Activated CD4-positive, alpha-beta T cell treated with anti-CD3 and anti-CD28 coated beads, Interleukin-2, Interleukin-6, amounts not matched to agents 100 ng/mL and 50 ng/mL, durations not matched to agents 16 hours and 8 hours (primary cell): ENCODE measurements at places on chromosomes 6 and 20.
A peak's percentile ranks its signal among the peaks of the same experiment; 100 is the strongest.

DNA sequence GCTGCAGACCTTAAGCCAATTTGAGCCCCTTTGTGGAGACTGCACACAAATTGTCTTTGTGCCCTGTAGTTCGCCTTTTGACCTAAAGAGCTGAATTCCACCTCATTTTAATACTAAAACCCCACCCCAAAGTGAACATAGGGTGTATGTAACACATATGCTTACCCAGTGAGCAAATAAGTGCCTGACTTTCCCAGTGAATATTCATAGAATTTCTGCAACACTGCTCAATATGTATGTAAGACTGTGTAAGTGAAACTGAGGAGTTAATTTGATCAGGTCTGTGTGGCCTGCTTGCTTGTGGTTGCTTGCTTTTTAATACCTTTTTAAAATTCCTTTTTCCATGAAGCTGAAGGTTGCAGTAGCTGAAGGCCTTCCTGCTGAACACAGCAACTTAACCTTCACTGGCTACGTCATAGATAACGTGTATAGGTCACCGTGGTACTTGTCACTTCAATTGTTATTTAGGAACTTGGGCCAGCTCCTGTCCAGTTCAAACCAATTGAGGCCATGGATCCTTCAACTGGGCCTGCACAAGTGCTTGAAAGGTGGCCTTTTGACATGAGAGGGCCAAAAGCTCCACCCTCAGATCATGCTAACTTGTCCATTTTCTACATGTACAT, 131.7 kb upstream of the BTBD3 start:
- no peak for DNase-seq

DNA sequence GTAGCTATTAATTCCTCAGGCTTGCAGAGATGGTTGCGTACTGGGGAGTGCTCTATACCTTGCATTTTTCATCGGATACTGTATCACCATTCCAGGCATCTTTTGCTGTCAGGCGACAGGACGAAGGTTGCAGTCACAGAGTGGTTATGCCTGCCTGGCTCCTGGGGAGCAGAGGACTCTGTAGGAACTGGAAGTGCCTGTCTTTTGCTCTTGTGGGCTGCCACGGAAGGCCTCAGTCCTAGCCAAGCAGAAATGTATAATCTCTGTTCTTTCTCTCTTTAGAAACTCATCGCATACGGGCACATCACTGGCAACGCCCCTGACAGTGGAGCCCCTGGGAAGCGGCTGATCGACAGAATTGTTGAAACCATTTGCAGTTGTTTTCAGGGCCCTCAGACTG, 29.5 kb downstream of the ARFGEF2 start:
- DNase-seq, result no peak

- DNase-seq, result no peak
Measured at GRCh38 chr20:32829311-32830005, 9.7 kb downstream of the MAPRE1 start.

DNA sequence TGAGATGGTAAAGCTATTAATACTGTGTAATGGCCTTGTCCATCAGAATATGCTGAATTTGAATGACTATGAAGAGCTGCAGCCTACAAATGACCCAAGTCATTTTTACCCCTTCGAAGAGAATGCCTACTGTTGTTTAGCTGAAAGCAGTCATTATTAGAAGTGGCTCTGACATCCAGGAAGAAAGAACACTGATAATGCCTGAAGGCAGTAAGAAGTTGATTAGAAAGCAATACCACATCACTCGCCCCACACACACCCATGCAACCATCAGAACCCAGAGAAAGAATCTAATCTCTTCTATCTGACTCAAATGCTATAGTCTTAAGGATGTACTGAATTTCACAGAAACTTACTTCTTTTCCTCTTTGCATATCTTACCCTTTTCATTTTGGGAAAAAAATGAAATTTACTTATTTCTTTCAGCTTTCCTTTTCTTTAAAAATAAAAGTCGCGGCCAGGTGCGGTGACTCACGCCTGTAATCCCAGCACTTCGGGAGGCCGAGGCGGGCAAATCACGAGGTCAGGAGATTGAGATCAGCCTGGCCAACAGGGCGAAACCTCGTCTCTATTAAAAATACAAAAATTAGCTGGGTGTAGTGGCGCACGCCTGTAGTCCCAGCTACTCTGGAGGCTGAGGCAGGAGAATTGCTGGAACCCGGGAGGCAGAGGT, 61.0 kb downstream of the ARHGAP18 start:
- no peak for DNase-seq

- DNase-seq, result peak; percentile 90
Measured at GRCh38 chr6:27237089-27237803, 10.3 kb upstream of the PRSS16 start.

DNA sequence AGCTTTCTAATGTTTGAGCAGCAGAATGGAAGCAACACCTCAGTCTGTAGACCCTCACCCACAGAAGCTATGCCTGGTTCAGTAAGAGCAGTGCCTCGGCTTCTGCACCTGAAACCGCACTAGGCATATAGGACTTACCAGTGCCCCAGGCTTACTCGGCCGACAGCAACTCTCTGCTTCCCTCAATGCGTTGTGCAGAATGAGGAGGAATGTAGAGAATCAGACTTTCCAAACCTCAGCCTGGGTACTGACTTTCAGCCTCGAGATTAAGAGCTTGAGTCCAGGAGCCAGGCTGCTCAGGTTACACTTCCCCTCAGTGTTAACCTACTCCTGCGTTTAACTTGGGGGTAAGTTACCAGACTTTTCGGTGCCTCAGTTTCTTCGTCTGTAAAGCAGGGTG, 8.6 kb downstream of the EYA2 start:
- no peak for DNase-seq

DNA sequence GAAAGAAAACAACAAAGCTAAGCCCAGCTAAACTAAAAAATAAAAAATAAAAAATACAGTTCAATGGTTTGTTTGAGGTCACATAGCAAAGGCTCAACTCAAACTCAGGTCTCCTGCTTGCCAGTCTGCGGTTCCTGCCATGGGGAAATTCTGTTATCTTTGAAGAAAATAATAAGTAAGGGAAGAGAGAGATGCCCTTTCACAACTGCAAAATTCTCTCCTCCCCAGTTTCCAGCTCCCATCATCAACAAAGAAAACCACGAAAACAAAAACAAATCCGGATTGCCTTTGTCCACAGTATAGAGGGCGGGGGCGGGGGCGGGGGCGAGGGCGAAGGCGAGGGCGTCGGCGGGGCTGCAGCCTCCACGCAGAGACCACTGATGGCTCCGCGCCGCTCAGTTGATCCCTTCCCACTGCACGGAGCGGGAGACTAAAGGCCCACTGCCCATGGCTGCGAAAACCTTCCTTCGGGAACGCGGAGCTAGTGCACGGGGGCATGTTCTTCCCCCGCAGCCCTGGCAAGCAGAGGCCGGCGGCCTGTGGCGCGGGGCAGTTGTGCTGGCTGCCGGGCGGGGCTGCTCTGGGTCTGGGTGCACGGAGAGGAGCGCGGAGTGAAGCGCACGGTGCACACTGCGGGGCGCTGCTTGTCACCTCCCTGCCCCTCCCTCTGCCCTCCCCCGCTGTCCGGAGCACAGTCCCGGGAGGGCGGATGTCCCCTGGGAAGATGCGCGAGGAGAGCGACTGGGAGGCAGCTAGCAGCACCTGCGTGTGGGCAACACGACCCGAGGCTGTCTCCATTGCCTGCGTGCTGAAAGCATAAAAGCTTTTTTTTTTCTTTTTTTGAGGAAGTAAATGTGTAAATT, 54.1 kb upstream of the TPD52L1 start:
- DNase-seq, result peak; percentile 25

DNA sequence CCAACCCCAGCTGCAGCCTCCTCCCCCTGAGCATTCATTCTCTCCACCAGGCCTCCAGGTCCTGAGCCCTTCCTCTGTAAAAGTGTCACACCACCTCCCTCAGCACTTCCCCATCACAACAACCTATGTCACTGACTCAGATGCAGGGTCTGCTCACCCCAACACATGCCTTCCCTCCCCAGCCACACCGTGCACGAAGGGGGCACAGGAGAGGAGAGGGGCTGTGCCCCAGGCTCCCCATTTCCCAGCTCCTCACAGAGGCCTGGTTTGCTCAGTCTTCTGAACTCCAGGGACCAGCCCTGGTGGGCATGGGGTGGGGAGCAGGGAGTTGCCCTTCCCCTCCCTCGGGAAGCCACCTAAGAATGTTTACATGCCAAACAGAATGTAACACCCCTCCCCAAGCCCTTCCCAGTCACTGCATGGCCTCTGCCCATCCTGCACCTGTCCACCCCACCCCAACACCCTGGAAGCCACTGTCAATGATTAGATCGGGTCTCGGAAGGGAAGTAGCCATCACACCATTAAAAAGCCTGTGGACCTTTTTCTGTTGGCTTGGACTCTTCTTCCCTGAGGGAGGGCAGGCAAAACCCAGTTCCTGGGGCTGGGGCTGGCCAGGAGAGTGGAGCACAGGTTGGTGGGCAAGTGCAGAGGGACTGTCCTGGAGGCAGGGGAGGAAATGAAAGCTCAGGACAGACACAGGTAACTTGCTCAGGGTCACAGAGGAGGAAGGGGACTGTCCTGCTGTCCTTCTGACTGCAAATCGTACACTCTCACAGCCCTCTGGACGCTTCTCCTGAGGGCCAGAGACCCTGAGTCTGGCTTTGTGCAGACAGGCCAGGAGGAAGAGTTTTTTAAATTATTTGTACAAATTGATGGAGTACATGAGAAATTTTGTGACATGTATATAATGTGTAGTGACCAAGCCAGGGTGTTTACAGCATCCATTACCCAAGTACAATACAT, 10.1 kb upstream of the SLC22A7 start:
- DNase-seq, result no peak

GRCh38 chr20:2084703-2085102, 16.9 kb upstream of the STK35 start:
- no peak for DNase-seq

- DNase-seq, result no peak
Measured at GRCh38 chr6:39476670-39477069, 154.2 kb upstream of the KCNK16 start.

DNA sequence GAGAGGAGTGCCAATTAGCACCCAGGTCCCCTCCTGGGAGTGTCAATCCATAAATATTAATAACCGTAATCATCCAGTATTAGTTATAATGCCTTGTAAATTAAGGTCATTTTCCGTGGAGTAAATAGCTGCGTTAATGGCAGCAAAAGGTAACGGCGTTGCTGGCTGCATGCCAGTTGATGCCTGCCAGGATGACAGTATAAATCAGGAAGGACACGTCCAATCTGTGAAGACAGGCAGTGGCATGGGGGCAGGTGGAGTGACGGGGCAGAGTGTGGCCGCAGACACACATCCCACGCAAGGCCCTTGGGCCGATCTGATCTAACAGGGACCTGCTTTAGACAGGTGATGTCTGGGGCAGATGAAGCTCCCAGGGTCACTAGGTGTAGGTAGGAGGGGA, 49.1 kb downstream of the KCNB1 start:
- DNase-seq, result no peak

DNA sequence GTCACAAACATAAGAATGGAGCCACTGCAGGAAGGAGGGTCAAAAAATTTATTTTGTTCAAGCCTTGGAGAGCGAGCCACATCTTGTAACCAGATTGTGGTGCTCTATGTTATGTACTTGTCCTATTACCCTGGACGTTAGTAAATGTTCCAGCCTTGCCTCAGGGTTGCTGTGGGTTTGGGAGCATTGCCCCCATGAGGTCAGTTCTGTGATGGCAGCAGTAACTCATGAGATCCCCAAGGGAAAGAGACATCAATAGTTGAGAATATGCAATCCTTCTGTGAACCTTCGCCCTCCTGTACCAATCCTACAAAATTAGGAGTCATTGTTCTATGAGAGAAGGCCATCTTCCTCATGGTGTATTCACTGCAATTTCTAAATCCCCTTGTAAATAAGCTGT, 16.4 kb upstream of the CFAP206 start:
- peak; percentile 4 for DNase-seq

GRCh38 chr6:39402239-39402751, 79.8 kb upstream of the KCNK16 start:
- no peak for DNase-seq

DNA sequence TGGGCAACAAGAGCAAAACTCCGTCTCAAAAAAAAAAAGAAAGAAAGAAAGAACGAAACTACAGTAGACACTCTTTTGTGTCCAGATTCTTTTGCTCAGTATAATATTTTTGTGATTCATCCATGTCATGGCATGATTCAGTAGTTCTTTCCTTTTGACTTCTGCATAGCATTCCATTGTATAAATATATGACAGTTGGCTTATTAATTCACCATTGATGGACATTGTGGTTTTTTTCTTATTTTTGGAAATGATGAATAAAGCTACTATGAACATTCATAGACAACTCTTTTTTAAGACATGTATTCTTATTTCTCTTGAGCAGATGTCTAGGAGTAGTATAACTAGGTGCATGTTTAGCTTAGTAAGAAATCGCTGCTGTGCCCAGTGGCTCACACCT, 10.3 kb upstream of the IER3 start:
- DNase-seq, result no peak

- no peak for DNase-seq
Measured at GRCh38 chr6:121504227-121504626, 68.8 kb downstream of the GJA1 start.

DNA sequence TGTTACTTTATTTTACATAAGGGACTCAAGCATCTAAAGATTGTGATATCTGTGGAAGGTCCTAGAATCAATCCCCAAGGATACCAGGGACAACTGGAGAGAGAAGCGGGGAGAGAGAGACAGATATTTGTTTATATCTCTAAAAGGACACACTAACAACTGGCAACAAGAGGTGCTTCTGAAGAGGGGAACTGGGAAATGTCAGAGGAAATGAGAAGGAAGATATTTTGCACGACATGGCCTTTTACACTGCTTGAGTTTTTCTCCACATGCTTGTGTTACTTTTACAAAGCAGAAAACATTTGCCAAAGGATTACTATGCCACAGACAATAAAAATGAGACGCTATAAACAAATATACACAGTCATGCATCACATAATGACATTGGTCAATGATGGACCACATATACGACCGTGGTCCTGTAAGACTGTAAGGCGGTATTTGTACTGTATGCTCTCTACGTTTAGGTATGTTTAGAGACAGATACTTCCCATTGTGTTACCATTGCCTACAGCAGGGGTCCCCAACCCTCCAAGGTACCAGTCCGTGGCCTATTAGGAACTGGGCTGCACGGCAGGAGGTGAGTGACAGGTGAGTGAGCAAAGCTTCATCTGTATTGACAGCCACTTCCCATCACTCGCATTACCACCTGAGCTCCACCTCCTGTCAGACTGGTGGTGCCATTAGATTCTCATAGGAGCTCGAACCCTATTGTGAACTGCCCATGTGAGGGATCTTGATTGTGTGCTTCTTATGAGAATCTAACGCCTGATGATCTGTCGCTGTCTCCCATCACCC, 64.6 kb upstream of the PTPN1 start:
- no peak for DNase-seq

- no peak for DNase-seq
Measured at GRCh38 chr6:128368213-128368944, 152.0 kb downstream of the PTPRK start.

DNA sequence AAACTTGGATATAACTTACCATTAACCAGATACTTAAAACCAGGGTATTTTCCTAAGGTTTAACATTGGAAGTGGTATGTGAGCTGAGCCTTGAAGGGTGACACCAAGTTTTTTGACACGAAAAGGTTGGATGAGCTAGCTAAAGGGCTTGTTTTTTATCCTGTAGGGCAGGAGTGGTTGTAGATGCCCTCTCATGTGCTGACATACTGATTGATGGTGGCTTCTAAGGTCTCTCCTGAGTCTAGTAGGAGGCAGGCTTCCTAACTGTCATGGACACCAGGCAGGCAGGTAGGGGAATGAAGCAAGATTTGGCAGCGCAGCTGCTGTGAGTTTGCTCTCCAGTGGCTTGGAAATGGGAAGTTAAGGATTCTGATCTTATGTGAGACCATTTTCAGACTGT, 66.1 kb downstream of the FOXO3 start:
- DNase-seq, result no peak

GRCh38 chr6:20433929-20434328, 32.2 kb downstream of the E2F3 start:
- no peak for DNase-seq
